Effector memory CD4-positive, alpha-beta T cell (primary cell): ENCODE measurements at places on chromosomes 16 and 17.

DNA sequence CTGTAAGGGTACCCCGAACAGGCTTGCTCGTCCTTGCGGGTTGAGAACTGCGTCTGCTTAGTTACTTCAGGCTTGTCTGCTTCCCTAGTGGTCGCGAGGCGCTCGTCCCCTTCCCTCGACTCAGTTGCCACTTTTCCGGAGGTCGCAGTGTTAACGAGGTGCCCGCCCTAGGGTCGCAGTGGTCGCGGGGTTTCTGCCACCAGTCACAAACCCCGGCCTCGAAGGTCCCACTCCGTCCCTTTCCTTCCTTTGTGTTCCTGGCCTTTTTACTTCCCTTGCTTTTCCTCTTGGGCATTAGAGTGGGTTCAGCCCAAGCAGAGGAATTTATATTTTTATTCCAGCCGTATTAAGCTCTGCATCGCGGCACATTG, 299 bp downstream of the NUP85 start:
- no peak for DNase-seq

DNA sequence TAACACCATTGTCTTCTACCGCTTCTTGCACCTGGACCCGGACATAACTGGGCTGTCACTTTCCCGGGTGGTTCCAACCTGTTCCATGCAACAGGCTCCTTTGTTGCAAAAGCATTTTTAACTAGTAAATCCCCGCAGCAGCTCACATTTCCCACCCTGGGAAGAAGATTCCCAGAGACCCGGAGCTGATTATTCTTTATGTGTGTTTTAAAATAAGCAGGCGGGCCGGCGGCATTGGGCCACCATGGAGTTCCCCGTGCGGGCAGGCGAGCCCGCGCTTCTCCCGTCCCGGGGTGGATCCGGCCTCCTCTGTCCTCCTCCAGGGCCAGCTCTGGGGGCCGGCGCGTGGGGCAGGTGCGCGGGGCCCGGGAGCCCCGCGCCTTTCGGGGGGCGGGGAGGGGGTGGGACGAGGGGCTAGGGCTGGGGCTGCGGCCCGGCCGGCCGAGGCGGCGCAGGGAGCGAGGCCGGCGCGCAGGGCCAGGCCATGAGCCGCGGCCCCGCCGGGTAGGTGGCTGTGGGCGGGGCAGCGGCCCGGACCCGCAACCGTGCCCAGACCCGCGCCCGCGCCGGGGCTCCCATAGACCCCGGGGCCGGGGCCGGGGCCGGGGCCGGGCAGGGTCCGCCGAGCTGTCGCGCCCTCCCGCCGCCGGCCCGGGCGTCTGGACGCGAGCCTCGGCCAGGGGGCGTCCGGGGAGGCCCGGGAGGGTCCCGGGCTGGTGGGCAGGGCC, 1.7 kb downstream of the CRAMP1 start:
- DNase-seq, result no peak

GRCh38 chr16:74462361-74462760, 41.1 kb upstream of the CLEC18B start:
- DNase-seq, result no peak

GRCh38 chr16:71930013-71930563, 34.8 kb downstream of the IST1 start:
- no peak for DNase-seq

DNA sequence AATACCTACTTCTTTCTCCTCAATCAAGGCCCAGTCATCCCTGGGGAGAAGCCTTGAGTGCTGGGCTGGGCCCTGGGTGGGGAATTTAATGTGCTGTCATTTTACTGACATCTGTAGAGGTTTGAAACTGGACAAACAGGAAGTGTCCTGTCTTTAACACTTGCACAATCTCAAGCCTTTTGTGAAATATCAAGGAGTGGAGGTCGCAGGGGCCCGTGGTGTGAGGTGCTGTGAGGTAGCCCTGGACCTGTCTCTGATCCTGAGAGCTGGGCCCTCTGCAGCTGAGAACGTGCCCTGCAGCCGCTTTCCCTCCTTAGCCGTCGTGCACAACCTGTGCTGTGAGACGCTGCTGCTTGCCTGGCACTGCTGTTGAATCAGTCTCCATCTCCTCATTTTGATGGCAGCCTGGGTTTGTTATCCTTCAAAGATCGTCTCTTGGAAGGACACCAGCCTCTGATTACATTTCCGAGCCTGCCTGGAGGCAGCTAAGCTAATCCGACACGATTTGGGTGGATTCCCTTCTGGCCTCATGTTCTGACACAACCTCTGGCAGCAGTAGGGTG, 29.9 kb downstream of the SMARCE1 start:
- DNase-seq, result no peak

GRCh38 chr16:3173892-3174617, 13.9 kb upstream of the OR1F1 start:
- no peak for DNase-seq

DNA sequence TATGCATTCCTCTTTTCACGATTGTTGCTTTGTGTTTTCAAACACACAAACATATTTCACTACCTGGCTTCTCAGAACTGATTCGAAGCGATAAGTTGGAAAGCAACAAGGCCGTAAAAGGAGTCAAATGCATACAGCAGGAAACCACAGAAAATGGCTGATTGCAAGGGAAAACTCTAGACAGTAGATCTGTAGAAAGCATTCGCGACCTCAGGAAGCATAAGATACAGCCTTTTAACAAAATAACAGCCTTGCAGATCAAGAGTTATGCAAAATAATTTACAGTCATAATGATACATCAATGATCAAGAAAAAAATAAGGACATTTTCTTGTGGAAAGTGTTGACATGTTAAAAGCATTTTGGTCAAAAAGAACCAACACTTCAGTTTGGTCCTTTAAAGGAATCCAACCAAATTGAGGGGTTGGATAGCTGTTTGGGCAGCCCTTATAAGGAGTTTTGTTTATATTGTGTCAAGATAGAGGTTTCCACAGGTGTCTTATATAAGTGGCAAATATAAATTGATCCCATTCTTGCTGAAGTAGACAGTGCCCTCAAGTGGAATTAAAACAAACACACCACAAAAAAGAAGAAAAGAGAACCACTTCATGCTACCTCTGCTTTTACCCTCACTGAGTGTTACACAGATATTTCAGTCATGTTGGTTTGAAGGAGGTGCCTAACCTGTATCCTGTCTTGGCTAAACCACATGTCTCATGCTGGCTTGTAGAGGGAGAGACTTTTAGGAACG, 5.5 kb downstream of the CYLD start:
- no peak for DNase-seq

DNA sequence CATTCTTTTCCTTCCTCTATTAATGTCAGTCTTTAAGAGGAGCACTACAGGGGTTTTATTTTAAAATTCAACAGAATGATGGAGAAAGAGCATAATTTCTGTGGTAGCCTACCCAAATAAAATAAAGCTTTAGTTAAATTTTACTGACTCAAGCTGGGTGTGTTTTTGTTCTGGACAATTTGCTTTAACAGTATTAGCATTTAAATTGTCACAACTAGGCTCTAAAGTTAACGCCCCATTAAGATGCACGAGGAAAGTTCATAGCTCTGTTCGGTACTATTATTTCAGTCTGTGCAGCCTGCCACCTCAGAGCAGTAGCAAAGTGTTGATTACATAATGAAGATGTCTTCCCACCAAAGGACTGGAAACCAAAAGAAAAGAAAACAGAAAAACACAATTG, 52.0 kb downstream of the CDK12 start:
- no peak for DNase-seq

DNA sequence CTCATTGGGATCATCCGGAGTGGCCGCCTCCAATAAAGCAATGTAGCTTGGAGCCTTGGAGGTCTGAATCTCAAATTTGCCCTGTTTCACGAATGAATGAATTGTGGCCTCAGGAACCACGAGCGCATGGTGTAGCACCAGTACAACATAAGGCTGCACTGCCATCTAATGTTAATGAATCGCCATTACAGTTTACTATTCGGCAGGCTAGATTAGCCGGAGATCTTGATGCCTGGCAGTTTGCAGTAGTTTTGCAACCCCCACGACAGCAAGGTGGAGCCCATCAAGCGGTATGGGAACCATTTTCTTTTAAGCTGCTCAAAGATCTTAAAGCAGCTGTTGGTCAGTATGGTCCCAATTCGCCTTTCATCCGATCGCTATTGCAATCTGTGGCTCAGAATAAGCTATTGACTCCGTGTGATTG, 18.8 kb downstream of the ALOX15B start:
- DNase-seq, result no peak

DNA sequence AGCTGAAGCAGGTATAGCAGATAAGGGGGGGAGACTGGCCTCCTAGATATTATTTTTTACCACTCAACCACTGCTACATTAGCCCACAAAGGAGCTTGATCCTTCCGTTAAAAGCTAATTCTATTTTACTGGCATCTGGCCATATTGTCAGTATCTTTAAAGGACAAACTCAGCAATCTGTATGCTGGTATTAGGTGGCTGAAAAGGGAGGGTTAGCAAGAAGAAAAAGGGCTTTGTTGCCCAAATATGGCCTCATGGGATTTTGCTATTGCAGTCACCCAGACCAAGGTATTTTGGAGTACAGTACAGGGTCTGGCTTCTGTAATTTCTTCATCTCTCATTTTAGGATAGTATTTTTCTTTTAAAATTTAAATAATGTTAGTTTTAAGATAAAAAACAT, 14.4 kb downstream of the RFWD3 start:
- DNase-seq, result no peak

DNA sequence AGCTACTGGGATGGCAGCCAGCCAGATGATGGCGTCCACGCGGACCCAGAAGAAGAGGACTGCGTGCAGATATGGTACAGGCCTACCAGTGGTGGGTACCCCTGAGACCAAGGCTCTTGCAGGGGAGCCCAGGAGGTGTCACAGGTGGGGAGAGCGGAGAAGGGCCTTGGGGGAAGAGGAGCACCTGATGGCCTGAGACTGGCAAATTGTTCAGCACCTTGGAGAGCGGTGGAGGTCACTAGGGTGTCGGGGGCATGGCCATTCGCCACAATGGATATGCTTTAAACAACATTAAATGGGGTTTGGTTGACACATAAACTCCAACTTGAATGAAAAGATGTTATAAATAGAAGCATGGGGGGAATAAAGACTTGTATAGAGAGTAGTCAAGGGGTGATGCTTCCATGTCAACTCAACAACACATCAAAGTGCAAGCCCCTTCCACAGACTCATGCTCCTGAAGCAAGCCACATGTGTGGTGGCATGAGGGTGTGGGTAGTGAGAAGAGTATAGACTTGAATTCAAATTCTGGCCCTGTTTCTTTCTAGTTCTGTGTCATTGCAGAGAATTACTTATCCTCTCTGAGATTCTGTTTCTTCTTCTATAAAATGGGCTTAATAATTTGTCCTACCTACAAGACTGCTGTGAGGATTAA, 22.2 kb downstream of the CLEC19A start:
- no peak for DNase-seq

DNA sequence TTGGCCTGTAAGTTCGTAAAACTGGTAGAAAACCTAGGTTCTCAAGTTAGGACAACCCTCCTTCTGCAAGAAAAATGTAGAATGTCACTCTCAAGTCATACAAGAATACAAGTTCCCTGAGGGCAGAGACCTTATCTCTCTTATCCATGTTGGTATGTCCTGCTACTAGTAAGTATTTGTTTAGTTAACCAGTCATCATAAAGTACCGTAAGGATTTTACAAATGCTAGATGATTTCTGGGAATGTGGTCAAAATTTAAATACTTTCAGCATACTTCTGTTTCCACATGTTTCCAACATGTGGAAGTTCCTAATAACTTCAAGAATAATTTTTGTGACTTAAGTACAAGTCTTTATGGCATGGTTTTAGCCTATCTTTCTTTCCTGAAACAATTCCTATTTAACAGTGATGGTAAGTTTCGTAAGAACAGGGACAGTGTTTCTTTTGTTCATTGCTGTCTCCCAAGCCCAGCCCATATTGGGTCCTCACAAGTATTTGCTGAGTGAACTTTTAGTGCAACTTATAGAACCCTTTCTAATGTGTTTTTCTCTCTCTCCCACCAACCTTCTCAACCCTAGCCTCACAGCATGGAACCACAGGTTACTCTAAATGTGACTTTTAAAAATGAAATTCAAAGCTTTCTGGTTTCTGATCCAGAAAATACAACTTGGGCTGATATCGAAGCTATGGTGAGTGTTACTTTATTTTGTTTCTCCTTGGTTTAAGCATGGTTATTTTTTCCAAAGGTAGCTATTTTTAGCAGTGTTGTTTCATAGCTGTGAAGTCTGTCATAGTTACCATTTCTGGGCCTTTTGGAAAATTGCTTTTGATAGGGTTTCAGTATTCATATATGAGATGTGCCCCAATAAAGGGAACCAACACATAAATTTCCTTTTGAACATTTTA, 4.5 kb downstream of the NBR1 start:
- no peak for DNase-seq

DNA sequence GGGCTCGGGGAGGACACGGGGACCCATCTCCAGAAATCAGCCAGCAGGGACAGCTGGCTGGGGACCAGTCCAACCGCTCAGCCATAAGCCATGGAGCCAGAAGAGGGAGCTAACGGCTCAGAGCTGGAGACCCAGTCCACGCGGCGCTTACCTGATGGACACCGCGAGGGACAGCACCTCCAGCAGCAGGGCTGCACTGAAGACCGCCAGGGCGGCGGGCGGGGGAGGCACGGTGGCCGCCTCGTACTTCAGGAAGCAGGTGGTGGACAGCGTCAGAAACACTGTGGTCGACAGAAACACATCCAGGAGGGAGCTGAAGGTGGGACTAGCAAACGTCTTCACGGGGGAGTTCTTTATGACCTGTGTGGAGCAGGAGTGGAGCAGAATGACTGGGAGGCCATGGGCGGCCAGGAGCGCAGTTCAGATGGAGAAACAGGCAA, 102.6 kb upstream of the CREBBP start:
- no peak for DNase-seq

GRCh38 chr17:50916708-50917417, 50.7 kb upstream of the TOB1 start:
- DNase-seq, result no peak

GRCh38 chr16:79372503-79373184, 227.9 kb downstream of the MAF start:
- peak; percentile 8 for DNase-seq

DNA sequence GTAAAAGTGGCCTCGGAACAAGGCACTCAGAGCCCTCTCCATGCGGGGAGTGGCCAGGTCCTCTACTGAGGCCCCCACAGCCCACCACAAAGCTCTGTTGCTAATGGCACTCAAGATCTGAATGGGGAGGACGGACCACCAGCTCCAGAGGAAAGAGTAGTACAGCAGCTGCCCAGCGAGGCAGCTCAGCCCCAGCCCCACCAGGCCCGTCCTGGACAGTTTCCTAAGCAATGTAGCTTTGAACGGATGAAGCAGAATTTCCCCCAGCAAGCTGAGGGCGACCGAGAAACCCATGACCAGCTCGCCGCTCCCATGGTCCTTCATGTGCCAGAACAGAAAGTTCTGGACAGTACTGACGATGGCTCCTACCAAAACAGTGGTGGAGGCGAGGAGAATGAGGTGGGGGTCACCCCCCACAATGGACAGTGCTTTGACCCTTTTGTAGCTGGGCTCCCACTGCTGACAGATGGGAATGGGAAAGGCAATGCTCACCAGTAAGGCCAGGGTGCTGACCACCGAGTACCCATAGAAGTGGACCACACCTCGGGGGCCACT, 1.5 kb downstream of the MFSD6L start:
- DNase-seq, result no peak

GRCh38 chr16:1333149-1333812, at the start of gene BAIAP3:
BAIAP3 (plus strand) TSS chr16:1333645; CDS start chr16:1338550, 4,905 bp downstream.
- DNase-seq, result peak; percentile 27

GRCh38 chr17:7249830-7250229, 1.7 kb downstream of the CTDNEP1 start:
- no peak for DNase-seq

- no peak for DNase-seq
Observed at GRCh38 chr16:11828696-11829095, 22.6 kb downstream of the RSL1D1 start.
